WTC11 (cell line): ENCODE measurements at places on chromosomes 1 and 21. TPM values are rescaled to one million over a fixed set of nuclear protein-coding genes. Genes with fewer than 3 reads are reported as not detected.

- DNase-seq, result no peak
Measured at GRCh38 chr1:100875228-100875627, 19.4 kb downstream of the EXTL2 start.

GRCh38 chr1:94907136-94907535 lies 19.8 kb downstream of the CNN3 start:
- DNase-seq, result no peak

- no peak for DNase-seq
Measured at GRCh38 chr1:107541412-107541811, 400.6 kb downstream of the NTNG1 start.

DNA sequence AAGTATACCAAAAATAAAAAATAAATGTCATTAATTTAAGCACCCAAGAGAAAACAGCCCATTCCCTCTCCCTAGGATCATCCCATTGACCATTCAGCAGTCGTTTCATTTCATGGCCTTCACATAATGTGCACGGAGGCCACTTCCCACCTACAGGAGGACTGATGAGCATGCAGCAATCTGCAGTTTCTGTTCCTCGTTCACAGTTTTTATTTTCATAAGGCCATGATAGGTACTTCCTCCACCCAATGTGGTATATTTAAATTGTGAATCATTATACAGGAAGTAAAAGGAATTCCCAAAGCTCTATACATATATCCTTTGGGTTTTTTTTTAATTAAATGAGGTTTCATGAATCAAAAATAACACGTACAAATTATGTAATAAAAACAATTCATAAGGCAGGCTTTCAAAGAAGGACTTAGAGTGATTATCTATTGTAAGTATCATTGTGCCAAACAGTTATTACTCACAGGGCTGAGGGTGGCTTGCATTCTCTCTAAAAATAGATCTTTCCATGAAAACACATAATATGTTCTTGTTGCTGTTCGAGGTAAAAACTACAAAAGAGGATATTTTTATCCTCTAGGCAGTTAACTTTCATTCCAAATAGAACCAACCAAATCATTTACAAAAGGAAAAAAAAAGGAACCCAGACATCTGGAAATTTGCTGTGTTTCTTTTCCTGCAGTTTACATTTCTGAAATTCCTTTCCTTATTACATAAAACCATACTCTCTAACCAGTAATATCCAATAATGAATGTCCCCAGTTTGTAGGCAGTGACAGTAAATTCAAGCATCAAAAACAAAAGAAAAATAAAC lies 27.5 kb upstream of the SLC44A3 start:
- DNase-seq, result no peak

DNA sequence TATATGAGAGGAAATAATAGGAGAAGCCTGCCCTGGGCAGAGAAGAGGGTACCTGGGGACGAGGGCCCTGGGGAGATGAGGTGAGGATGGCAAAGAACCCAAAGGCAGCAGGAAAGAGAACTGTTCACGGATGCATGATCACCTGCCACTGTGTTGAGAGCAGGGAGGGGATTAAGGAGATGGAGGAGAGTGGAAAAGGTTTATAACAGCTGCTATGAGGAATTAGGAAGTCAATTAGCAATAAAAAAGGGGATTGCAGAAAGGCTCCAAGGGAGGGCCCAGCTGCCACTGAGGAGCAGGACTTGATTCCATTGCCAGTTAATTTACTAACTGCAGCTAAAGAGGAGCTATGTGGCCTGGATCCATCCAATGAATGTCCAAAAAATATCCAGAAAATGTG lies 61.1 kb downstream of the GFI1 start:
- DNase-seq, result no peak

Gene HSD11B1
- 0.41 TPM in 1 of 3 replicates, not detected in the others for total RNA-seq
